ENCODE measurements at places on chromosomes 2 and 18.

GRCh38 chr2:179470992-179471391 is 206.4 kb upstream of the SESTD1 start:
- DNase-seq, result no peak

GRCh38 chr2:110955556-110955955 is 165.2 kb upstream of the BCL2L11 start:
- no peak for DNase-seq

DNA sequence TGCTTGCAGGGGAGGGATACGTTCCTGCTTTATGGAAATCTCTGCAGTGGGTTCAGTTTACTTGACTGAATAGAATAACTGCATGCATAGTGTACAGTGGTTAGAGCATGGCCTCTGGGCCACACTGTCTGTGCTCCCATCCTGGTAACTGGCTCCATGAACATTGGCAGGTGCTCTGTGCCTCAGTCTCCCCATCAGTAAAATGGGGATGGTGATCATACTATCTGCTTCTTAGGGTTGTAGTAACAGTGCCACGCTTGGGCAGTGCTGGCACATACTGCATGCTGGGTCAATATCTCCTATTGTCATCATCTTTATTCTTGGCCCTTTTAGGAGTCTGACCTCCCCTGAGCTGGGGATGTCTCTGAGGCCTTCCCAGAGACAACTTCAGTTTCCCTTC is 117.3 kb downstream of the CTIF start:
- no peak for DNase-seq

- DNase-seq, result no peak
Measured at GRCh38 chr2:62156861-62157496, 38.9 kb upstream of the B3GNT2 start.

DNA sequence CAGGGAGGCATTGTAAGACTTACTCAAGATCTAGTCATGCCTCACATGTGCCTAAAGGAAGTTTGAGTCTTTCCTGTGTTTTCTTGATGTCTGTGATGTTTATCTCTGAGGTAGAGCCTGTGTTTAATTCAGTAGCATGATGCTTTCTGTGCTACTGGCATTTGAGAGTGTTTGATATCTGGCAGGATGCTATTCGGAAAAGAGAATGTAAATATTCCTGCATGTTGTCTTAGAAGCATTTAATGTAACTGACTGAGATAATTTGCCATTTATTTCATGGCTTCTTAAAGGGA is 58.8 kb downstream of the GREB1L start:
- no peak for DNase-seq

GRCh38 chr2:168032091-168032490 is 215.3 kb downstream of the STK39 start:
- DNase-seq, result no peak

- DNase-seq, result no peak
Measured at GRCh38 chr2:96386470-96386869, 50.9 kb downstream of the NCAPH start.

DNA sequence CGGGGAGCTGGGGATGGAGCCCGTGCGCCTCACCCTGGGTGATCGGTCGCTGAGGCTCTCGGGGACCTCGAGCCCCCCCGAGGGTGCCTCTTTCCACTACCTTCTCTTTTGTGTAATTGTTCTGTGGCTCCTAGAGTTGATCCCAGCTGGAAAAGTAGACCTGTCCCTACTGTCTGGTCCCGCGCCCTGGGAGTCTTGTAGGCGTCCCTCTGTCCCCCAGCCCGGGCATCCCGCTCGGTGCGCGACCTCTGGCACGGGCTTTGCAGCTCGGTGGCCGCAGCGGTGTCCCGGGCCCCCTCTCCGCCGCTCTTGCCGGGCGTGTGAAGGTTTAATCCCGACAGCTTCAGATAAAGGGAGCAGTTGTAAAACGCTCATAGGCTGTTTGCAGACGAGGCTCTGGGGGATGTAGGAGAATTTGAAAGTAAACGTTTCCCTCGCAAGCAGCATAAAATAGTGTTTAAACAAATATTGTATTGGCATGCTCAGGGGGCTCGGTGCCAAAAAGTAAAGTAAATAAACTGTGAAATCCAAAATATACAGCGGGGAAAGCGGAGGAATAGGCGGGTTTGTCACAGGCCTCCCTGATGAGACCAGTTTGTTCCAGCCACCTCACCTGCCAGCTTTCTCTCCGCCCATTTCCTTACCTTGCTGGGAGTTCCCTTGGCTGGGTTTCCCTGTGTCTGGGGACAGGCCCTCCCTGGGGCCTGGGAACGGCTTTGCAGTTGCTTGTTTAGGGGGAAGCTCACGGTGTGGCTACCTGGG is 1.9 kb downstream of the GLI2 start:
- no peak for DNase-seq

GRCh38 chr2:74767618-74768017 is 66.3 kb upstream of the HK2 start:
- DNase-seq, result no peak

- DNase-seq, result no peak
Measured at GRCh38 chr2:120563616-120564015, 172.1 kb upstream of the GLI2 start.

DNA sequence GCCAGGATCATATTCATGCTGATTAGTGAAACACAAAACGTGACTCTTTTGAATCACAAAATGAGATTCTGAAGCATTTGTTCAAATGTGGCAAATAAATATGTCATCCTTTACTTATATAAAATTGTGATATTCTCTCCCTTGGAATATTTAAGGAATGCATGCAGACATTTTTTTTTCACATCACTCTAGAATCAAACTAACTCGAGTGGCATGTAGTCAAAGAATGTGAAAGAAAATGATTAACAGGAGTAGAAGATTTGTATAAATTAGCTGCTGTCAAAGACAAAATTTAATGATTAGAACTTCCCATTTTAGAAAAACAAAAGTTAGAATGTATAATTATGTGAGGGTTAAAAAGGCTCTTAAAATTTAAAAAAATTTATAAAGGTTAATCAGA is 721.0 kb upstream of the FAM98A start:
- no peak for DNase-seq

DNA sequence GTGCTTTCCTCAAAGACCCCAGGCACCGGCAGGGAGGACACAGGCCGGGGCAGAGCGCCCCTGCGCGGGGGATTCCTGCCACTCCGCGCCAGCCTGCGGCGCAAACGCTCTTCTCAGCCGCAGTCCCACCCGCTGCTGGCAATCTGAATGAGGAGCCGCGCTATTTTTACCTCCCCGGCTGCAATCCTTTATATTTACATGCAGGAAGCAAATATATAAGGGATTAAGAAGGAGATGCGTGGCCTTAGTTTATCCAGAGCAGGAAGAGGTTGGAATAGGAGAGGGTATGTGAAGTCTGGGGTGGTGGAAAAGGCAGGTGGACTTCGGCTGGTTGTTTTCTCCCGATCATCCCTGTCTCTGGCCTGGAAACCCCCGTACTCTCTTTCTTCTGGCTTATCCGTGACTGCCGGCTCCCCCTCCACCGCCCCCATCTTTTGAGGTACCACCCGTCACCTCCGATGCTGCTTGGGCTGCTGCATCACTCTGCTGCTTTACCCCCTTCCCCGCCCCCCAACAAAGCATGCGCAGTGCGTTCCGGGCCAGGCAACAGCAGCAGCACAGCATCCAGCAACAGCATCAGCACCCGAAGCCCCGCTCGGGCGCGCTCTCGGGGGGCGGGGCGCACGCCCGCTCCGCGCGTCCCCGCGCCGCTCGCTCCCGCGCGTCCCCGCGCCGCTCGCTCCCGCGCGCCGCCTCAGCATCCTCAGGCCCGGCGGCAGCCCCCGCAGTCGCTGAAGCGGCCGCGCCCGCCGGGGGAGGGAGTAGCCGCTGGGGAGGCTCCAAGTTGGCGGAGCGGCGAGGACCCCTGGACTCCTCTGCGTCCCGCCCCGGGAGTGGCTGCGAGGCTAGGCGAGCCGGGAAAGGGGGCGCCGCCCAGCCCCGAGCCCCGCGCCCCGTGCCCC is at the start of gene ADAM23:
ADAM23 (plus strand) TSS at position 700 of the 902 bp plus-strand sequence. CDS start 335 bp downstream, outside the sequence.
- peak; percentile 9 for DNase-seq

Measured in T-cell (primary cell).